ENCODE measurements at places on chromosomes 4 and X.

DNA sequence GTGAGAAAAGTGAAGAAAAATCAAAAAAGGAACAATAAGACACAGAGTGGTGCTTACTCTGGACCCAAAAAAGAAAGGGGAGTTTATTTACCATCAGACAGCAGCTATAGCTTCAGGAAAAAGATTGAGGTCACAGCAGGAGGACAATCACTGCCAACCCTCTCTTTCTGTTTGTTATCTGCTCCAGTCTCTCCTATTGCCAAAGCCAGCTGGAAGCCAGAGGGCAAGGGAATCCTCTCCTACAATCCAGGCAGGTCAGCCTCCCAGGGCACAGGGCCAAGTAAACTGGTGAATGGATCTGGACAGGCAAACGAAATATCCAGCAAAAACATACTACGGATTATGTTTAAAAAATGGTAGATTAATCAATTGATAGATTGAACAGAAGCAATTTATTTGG, 306.9 kb upstream of the SLIT2 start:
- no peak for DNase-seq

DNA sequence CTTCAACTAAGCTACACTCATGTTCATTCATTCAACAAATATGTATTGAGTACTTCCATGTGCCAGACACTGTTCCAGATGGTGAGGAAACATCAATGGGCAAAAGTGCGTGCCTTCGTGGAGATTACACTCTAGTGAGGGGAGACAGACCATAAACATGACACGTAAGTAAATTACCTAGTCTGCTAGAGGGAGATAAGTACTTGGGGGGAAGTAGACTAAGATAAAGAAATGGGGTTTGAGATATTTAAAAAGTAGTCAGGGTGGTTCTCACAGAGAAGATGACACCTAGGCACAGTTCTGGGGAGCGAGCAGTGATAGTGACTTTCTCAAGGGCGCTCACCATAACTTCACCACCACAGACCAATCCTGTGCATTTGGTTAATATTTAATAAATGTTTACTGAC, 11.7 kb downstream of the JCHAIN start:
- DNase-seq = no peak

DNA sequence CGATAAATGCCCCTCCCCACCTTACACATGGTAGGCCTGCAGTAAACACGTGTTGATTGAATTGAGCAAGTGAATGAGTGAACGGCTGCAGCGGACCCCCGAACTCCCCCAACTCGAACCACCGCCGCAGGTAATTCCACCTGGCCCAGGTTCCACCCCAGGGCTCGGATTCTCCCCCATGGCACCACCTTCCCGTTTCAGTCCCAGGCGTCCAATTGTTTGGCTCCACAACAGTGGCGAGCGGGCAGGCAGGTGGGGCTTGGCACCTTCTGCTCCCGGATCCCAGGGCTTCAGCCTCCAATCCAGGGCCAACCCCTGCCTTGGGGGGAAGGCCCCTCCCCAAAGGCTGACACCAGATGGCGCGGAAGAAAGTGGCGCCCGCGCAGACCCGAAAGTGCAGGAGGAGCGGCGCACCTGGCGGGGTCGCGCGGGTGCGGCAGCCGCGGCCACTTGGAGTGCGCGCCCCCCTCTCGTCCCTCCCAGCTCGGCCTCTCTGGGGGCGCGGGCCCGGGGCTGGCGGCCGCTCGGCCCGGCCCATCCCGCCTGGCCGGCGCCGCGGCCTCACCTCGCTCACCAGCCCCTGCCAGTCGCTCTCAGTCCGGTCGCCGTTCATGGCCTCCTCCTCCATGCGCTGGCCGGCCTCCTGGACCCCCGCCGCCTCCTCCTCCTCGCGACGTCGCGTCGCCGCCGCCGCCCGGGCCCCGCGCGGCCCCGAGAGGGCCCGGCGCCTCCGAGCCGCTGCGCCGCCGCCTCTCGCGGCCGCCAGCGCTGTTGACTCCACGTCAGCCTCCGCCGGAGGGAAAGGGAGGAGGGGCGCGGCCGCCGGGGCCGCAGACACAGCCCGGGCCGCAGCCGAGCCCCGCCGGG, at the start of gene CCDC149:
TSS of gene CCDC149 (minus strand) at position 791 of the 867 bp plus-strand sequence. CDS start at position 613, 178 bp downstream.
- no peak for DNase-seq

GRCh38 chr4:66591968-66592367, 921.7 kb upstream of the EPHA5 start:
- DNase-seq = no peak

GRCh38 chrX:139945075-139945474, 12.2 kb upstream of the ATP11C start:
- DNase-seq = no peak

DNA sequence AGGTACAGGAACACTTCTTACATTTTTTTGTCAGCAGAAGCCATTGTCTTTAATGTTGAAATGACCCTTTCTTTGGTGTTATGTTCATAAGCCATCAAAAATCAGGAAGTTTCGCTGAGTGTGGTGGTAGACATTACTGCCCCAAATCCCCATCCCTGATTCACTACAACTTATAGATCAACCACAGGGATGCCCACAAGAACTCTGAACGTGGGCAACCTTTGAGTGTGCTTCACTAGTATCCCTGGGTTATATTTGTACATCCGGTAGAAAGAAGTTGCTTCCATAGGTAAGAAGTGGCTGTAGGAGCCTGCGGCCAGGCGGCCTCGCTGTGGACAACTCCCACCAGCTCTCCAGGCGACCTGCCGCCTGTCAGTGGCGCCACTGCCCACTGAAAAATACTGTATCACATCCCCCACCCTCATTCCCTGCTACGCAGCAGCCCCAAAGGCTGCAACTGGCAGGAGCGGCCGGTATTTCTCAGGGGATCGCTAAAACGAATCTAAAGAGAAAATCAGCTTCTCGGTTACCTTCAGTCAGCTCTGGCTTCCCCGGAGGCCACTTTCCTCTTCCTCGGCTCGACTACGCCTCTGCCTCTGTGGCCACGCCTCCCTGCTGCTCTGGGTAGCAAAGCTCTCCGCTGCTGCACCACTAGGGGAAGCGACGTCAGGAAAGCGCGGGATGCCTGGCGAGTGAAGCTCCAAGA, 13.9 kb upstream of the ETDC start:
- DNase-seq = no peak

GRCh38 chrX:124501586-124501985, 155.2 kb downstream of the SH2D1A start:
- DNase-seq = no peak

- DNase-seq = no peak
Observed at GRCh38 chrX:79162076-79162475, 17.6 kb downstream of the GPR174 start.

GRCh38 chr4:76714226-76714625, 183.7 kb downstream of the SOWAHB start:
- no peak for DNase-seq

DNA sequence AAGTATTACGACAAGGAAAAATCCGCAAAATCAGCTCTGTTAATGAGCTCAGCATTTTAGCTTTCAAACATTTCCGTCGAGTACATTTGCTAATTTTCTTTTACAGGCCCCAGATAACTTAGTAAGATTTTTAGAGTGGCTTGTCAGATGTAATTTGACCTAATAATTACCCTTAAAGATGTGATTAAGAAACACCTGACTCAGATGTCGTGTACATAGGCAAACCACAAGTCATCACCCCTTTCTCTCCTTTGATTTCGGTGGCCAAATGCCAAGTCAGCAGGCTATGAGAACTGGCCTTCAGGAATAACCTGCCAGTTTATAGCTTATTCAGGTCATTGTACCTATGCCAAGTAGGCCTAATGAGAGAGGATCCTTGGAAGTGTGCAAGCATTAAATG, 369.6 kb downstream of the PCDH7 start:
- DNase-seq = no peak

DNA sequence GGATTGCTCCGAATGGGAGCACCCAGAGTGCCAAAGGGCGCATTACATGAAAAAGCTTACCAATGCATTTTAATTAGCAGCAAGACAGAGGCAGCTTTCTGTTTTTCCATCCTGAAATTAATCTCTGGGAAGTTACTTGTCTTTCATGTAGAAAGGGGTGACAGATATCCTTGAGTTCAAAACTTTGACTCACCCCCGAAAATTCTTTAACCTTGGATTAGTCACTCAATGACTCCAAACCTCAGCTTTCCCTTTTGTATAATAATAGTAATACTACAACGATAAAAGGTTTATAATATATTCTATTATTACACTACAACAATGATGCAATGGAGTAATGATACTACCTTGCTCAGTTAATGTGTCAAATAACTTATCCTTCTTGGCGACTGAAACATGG, 126.3 kb downstream of the ADAMTS3 start:
- no peak for DNase-seq

- peak; percentile 97 for DNase-seq
Observed at GRCh38 chr4:128776794-128777216, 32.7 kb upstream of the JADE1 start.

GRCh38 chrX:45758319-45758718, 557.6 kb upstream of the DIPK2B start:
- DNase-seq = peak; percentile 65

DNA sequence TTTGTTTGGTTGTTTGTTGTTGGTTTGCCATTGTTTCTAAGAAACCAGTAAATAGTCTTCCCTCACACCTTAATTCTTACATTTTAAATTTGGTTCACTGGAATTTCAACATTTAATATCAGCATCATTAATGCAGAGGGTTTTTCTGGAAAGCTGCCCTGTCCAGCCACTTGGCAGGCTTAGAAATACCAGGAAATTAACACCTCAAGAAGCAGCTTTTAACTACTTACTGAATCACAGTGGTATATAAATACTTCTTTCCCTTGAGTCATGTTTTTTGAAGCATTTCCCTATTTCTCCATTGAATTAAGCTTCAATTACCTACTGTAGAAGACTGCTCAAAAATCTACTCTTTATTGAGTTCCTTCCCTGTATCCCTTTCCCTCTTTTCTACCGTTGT, 1221.1 kb upstream of the ADGRL3 start:
- no peak for DNase-seq

GRCh38 chr4:159150821-159151390, 48.0 kb downstream of the RAPGEF2 start:
- no peak for DNase-seq

DNA sequence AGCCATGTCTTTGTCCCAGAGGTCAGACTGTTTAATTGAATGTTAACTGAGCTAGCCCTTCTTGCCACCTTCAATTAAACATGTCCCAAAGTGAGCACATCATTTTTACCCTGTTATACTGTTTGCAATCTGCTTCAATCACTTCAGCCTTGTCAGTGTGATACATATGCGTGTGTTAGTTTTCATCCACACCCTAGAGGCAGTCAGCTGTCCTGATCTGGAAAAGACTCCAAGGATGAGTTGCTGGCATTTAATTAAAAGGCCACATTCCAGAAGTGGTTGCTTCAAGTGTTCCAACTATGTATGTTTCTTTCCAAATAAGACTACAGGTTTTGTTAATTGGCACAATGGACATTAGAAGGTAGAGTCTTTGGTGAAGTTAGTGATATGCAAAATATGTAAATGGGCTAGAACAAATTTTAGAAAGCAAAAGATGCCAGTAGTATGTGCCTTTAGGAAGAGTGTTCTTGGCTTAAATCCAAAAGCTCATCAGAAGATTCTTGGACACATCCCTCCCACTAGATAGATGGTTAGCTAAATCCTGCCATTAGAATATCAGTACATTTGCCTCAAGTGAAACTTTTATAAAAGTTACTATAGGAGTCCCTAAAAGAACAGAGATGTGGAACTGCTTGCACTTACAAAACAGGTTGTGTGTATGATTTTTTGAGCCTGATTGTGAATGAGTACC, 79.5 kb upstream of the SLIT2 start:
- no peak for DNase-seq

DNA sequence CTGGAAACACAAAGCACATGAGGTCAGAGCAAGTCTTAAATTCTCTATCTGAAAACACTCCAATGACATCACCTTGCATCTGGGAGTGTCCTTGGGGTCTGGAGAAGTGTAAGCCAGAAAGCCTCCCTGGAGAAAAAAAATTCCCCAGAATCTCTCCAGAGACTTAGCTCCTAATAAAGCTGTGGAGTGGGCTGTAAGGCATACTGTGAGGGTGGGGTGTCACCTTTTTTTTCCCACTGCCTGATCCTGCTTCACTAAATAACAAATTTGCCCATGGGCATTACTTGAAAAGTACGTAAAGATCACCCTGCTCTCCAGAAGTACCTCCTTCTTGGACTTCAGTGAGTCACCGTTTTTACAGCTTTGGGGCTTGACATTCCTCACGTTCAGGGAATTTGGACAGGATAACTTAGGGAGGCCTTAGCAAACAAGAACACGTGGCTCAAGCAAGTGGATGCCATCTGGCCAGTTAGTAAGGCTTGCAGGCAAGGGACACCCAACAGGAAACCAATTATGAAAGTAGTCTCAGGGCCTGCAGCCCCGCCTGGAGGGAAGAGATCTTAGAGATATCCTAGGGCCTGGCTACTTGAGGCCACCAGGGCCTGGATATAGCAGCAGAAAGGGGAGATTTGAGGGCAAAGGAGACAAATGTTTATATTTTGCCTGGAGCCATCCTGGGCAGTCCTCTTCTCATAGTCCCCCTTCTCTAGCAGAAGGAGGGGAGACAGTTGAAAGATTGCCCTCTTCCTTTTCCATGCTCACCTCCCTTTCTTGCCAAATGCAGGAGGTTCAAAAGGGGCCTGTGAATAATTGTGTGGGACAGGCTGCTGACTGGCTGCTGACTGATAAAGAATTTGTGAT, 60.1 kb upstream of the PLAC1 start:
- DNase-seq = peak; percentile 84

GRCh38 chrX:27968352-27968751, 12.9 kb downstream of the DCAF8L1 start:
- DNase-seq = no peak

- DNase-seq = no peak
Observed at GRCh38 chrX:130756233-130756632, 146.8 kb downstream of the ENOX2 start.

GRCh38 chr4:177229331-177229730, 80.3 kb upstream of the NEIL3 start:
- no peak for DNase-seq

GRCh38 chr4:154779362-154779947, 1.6 kb upstream of the RBM46 start:
- DNase-seq = no peak

- DNase-seq = no peak
Observed at GRCh38 chr4:183469936-183470335, 25.5 kb downstream of the CDKN2AIP start.

DNA sequence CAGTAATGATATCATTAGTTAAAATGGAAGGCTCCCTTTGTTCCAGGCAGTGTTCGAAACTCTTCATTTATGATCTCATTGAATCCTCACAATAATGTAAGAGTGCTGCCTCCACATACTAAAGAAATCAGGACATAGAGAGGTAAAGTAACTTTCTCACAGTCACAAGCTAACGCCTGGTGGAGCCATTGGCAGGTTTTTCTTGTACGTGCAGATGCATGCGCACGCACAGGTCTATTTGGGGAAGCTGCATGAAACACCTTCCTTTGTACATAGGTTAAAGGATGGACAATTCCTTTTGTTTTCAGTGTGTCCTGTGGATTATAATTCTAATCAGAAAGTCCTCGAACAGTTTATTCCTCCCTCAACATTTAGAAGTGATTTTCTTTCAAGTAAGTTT, 176.2 kb downstream of the RAPGEF2 start:
- no peak for DNase-seq

DNA sequence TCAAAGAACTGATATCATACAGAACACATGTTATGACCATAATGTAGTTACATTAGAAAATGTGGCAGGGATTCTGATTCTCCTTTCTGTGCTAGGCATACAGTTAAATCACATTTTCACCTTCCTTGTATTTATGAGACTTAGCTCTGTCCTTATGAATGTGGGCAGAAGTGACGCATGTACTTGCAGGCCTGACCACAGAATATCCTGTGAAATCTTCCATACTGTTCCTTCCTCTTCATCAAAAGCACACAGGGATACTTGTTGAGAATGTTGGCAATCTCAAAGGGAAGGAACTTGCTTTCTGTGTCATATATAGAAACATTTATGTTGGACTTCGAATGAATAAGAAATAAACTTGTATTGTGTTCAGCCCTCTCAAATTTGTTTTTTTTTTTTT, 17.2 kb upstream of the MYOZ2 start:
- DNase-seq = no peak

Measured in fibroblast of skin of left biceps (primary cell).